ENCODE measurements at places on chromosomes 2 and 18. TPM values are rescaled to one million over a fixed set of nuclear protein-coding genes. Genes with fewer than 3 reads are reported as not detected.

NXPH2 gene
- total RNA-seq: not detected

MATN3 gene
- 13.7 TPM for total RNA-seq

ACSL3 gene
- 125 TPM for total RNA-seq

CFC1 gene
- not detected for total RNA-seq

TRABD2A gene
- 10.1 TPM for total RNA-seq

MRO gene
- 0.18 TPM for total RNA-seq

RNU2-63P gene
- total RNA-seq: not detected

LIPT1 gene
- 4.1 TPM for total RNA-seq

SDC1 gene
- total RNA-seq: 223 TPM

LIMS1 gene
- 66.1 TPM for total RNA-seq

SYT4 gene
- total RNA-seq: not detected

CARF gene
- total RNA-seq: 0.88 TPM

SH3BP4 gene
- 27.8 TPM for total RNA-seq

IL1RL2 gene
- not detected for total RNA-seq

DUSP19 gene
- 0.70 TPM for total RNA-seq

KCNS3 gene
- 1.1 TPM for total RNA-seq

TMEM37 gene
- total RNA-seq: 2.7 TPM

PCGF1 gene
- 30.4 TPM for total RNA-seq

HADHA gene
- total RNA-seq: 146 TPM

FEV gene
- not detected for total RNA-seq

DLX1 gene
- 4.3 TPM for total RNA-seq

LRP1B gene
- total RNA-seq: not detected

CFAP65 gene
- total RNA-seq: 0.32 TPM

EIF2AK3 gene
- total RNA-seq: 16.3 TPM

EPHA4 gene
- 0.53 TPM for total RNA-seq

IL1R2 gene
- total RNA-seq: 0.93 TPM

G6PC2 gene
- total RNA-seq: not detected

STK39 gene
- 10.7 TPM for total RNA-seq

MYO7B gene
- total RNA-seq: 0.23 TPM

FSHR gene
- 0.07 TPM for total RNA-seq

FAM117B gene
- total RNA-seq: 2.2 TPM

SLC19A3 gene
- total RNA-seq: 3.1 TPM

NEURL3 gene
- total RNA-seq: 1.6 TPM

FAM210A gene
- total RNA-seq: 27.0 TPM

UGT1A1 gene
- total RNA-seq: 0.83 TPM

ROCK1 gene
- 18.6 TPM for total RNA-seq

IL1F10 gene
- total RNA-seq: not detected

CCL20 gene
- 4.3 TPM for total RNA-seq

PROM2 gene
- total RNA-seq: not detected

CDH7 gene
- not detected for total RNA-seq

ALLC gene
- total RNA-seq: not detected

RGPD3 gene
- 0.10 TPM for total RNA-seq

IL1A gene
- 0.10 TPM for total RNA-seq

AQP12B gene
- not detected for total RNA-seq

DSC2 gene
- 1.3 TPM for total RNA-seq

BOLL gene
- not detected for total RNA-seq

MEIS1 gene
- total RNA-seq: 3.8 TPM

COLEC12 gene
- not detected for total RNA-seq

CYP1B1 gene
- 8.5 TPM for total RNA-seq

LONRF2 gene
- 3.3 TPM for total RNA-seq

MROH2A gene
- 0.28 TPM for total RNA-seq

SOWAHC gene
- 17.6 TPM for total RNA-seq

RBM43 gene
- total RNA-seq: 3.8 TPM

LINC00305 gene
- total RNA-seq: not detected

CPO gene
- not detected for total RNA-seq

PXDN gene
- 13.0 TPM for total RNA-seq

SLC5A7 gene
- not detected for total RNA-seq

All from A549 treated with RU486 at 1 μM for 4 hours (cell line).